ENCODE measurements at places on chromosomes 1 and 21.

DNA sequence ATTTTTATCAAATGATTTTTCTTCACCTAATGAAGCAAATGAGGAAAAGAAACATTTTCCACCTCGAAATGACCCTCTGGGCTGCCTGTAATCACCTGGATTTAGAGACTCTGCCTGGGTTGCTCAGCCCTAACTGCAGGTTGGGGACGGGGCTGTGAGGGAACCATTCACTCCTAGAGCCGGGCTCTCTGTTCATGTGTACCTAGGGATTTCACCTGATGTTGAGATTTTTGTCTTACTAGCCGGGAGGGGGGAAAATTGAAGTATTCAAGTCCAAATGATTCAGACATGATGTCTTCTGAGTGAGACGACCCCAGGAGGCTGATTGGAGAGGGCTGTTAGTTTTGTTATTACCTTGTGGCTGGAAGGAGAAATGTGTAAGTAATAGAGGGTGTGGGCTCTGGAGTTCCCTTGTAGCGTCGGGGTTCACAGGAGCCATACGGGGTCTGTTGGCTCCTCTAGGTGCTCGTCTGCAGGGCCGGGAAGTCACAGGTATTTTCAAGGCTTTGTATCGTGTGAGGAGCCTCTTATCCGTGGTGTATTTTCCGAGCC, 42.3 kb upstream of the PWP2 start:
- DNase-seq, result no peak

- DNase-seq, result no peak
Observed at GRCh38 chr1:9367806-9368205, 75.1 kb downstream of the SPSB1 start.

DNA sequence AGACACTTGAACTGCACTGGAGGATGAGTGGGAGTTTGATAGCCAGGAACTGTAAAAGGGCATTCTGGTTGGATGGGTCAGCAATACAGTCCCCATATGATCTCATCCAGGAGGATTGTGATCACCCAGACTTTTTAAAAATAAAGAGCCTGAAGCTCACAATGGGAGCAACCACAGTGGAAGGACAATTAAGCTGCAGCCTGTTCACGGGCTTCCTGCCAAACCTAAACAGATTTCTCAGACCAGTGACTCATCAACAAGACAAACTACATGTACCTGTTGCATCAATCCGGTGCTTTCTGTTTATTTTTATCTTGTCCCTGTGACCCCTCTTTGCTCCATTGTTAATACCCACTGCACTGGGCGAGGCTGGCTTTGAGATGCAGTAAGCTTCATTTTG, 52.3 kb downstream of the PAPPA2 start:
- DNase-seq, result no peak

- no peak for DNase-seq
Observed at GRCh38 chr1:42765832-42766740, 742 bp downstream of the P3H1 start.

- no peak for DNase-seq
Observed at GRCh38 chr1:47161298-47162040, 24.2 kb downstream of the CYP4A22 start.

- DNase-seq, result no peak
Observed at GRCh38 chr1:98700228-98700627, 38.7 kb downstream of the SNX7 start.

DNA sequence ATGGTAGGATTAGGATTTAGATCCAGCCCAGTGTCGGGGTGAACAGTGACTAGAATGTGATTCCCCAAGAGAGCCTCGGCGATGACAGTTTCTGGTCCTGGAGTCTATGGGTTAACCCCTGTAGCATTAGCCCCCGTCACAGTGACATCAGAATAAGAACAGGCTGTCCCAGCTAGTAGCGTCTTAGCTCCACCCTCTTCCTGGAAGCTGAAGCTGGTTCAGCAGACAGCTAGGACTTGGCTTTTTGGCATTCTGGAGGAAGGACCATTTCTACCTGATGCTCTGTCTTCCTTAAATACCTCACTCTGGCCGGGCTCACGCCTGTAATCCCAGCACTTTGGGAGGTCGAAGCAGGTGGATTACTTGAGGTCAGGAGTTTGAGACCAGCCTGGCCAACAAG, 5.0 kb downstream of the NDUFS2 start:
- DNase-seq, result no peak

All from GM06990 (cell line).